ENCODE measurements at places on chromosomes 7 and 10.

DNA sequence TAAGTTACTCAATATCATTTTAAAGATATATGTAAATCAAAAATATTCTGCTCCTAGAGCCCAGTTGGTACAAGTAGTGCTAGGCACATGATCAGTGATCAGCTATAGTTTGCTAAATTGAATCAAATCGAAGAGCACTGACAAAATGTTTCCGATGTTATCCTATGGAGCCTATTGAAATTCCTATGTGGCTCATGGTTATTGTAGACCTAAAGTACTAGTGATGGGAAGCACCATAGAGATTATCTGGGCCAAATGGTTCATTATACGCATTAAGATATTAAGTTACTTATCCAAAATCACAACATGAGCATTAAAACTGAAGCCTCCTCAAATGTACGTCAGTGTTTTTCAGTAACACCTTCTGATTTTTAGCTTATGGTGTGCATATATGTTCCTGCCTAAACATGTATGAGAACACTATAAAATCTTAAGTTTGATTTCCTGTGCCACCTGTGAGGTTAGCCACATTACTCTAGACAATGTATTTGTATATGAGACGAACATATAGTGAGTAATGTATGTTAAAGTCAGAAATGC is 103.2 kb downstream of the IQUB start:
- ATAC-seq: no peak

- no peak for ATAC-seq
These were observed 182.6 kb downstream of the COBL start for GRCh38 chr7:51134013-51134441.

GRCh38 chr7:30366606-30367005 is 82.2 kb downstream of the ZNRF2 start:
- no peak for ATAC-seq

- no peak for ATAC-seq
These were observed 1.8 kb downstream of the SEMA3C start for GRCh38 chr7:80916770-80917741.

GRCh38 chr7:2242541-2243429 is 759 bp downstream of the NUDT1 start:
- peak; percentile 50 for ATAC-seq

DNA sequence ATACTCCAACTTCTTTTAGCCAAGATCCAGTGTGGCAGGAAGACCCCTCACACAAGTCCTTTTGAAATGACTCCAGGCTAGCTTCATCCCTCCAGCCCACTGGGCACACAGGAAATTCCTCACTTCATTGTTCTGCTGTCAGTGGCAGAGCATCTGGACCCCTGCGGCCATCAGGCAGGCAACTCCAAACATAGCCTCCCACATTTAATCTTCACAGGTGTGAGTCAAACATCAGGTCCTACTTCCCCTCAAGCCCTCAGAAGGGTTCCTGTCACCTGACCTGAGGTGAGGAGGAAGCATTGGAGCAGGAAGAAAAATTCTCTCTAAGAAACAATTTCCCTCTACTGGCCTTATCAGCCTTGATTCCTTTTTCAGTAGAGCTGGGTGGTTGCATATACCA is 51.1 kb upstream of the C1GALT1 start:
- no peak for ATAC-seq

DNA sequence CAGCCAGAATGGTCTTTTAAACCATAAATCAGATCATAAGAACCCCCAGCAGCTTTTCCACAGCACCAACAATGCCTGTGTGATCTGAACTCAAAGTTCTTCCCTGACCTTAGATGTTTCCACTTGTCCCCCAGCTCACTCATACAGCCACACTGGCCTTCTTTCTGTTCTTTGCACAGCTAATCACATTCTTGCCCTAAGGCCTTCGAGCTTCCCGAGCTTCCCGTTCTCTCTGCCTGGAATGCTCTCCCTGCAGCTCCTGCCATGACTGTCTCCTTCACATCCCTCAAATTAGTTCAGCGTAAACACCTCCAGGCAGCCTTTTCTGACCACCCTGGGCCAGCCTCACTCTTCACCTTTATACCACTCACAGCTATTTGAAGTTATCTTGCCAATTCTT is 166.8 kb upstream of the NFE2L3 start:
- no peak for ATAC-seq

- peak; percentile 13 for ATAC-seq
These were observed 221.0 kb upstream of the KLF14 start for GRCh38 chr7:130954918-130955564.

GRCh38 chr10:120314442-120314841 is 142.6 kb upstream of the PLPP4 start:
- ATAC-seq: no peak

DNA sequence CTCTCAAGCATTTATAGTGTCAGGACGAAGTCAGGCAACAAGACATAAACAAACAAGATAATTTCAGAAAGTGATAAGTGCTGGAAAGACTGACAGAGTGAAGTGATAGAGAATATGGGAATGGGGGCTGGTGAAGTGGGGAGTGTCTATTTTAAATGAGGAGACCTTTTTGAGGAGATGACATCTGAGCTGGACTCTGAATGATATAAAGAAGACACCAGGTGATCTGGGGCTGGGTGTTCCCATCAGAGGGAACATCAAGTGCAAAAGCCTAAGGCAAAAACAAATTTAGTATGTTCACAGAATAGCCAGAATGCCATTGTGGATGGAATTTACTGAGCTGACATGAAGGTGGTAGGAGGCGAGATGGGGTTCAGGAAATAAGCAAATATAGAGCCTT is 83.4 kb downstream of the PPP1R3A start:
- no peak for ATAC-seq

GRCh38 chr7:99693427-99694200 is 13.8 kb upstream of the CYP3A5 start:
- ATAC-seq: no peak

- ATAC-seq: no peak
These were observed 114.7 kb upstream of the ANKRD30A start for GRCh38 chr10:37010741-37011140.

DNA sequence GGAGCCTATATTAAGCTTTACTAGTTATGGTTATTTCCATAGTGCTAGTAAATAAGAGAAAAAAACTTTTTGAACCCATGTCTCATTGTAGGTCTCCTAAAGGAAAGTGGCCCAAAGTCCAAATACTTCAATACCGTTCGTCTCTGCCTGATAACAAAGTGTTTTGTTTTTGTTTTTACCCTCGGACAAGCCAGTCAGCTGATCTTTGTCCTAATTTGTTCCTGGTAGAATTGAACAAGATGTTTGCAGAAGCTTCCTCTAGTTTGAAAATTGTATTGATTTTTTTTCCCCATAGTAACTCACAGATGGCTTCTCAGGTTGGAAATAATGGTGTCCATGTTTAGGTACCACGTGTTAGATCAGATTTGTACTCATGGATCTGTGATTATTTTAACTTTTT is 335.8 kb upstream of the KAT6B start:
- ATAC-seq: no peak

DNA sequence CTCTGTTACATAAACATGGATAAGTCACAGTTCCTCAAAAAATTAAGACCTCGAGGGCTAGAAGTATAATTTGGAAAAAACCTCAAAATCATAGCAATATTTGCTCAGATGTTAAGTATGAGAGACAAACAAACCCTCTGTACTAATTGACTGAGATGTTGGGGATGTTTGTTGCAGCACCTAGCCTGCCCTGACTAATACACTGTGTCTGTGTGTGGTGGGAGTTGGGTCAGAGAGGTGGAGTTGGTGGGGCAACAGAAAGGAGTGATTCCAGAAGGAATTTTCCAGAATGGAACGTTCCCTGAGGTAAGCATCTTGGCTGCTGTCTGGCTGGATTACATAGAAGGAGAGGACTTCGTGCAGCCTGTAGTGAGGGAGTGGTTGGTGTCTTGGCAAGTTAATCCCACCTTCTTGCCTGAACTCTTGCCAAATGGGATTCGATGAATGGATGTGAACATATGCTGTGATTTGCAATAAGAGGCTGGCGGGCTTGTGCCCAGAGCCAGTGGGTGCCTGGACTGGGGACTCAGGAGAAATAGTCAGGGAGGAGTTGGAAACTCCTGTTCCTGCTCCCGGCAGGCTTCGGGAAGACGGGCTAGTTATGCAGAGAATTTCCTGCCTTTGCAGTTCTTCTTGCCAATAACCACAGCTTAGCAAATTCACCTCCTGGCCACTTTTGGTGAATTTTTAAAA is 9.3 kb upstream of the FAM180A start:
- ATAC-seq: no peak

DNA sequence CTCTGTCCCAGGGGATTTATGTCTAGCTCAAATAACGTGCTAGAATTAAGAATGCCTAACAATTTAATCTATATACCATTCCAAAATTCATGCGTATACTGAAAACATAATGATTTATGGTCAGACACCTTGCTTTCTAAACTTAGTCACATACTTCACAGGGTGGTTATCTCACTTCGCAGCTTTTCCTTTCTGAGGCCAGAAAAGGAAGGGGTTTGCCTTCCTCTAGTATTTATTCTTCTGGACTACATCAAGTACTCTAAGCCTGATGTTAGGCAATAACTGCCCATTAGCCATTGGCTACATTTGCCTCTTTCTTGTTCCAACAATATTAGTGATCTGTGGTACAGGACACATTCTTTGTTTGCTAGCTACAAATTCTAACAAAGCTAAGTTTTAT is 72.6 kb upstream of the FHIP2A start:
- no peak for ATAC-seq

GRCh38 chr7:145779140-145779539 is 337.5 kb upstream of the CNTNAP2 start:
- ATAC-seq: no peak

GRCh38 chr10:93854975-93855374 is 38.8 kb upstream of the SLC35G1 start:
- ATAC-seq: no peak

GRCh38 chr10:97574374-97575126 is 2.0 kb downstream of the ANKRD2 start:
- no peak for ATAC-seq

DNA sequence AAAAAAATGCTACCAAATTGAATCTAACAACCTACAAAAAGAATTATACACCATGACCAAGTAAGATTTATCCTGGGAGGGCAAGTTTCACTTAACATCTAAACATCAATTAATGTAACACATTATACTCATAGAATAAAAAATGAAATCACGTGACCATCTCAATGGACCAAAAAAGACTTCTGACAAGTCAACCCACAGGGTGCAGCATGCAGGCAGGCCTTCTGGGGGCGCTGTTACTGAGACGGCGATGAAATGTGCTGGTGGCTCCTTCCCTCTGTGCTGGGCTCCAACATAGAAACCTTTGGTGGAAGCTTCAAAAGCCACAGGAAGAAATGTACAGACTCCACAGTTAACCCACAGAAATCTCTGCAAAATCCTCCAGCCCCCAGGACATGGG is 103.1 kb downstream of the INHBA start:
- no peak for ATAC-seq

DNA sequence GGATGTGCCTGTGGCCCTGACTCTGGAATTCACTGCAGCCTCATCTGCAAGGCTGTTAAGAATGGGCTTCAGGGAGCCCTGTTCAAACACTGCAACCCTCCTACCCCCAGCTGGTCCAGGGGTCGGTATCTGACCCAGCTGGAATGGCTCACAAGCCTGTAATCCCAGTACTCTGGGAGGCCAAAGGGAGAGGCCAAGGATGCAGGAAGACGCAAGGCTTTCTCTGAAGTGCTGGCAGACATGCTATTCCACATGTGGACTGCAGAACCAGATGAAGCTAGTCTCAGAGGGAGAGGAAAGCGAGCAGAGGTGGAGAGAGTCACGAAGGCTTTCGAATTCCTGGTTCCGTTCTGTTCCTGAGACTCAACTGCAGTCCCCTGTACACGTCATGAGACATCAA is 45.0 kb downstream of the ESYT2 start:
- ATAC-seq: no peak

DNA sequence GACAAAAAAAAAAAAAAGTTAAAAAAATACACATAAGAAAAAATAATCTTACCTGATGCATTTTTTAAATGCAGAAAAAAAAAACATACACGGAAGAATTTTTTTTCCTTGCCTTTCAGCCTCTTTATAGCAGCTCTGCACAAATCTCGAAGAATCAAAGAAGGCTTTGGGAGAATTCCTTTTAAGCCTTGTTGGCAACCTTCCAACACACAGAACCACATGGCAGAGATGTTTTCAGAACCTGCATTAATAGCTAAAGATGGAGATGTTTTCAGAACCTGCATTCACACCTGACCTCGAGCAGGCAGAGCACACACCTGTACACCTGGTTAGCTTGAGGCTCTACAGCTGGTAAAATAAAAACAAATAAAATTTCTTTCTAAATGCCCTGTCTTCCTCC is 65.6 kb downstream of the DOCK4 start:
- ATAC-seq: no peak

- no peak for ATAC-seq
These were observed 33.7 kb downstream of the RBM28 start for GRCh38 chr7:128309976-128310375.

DNA sequence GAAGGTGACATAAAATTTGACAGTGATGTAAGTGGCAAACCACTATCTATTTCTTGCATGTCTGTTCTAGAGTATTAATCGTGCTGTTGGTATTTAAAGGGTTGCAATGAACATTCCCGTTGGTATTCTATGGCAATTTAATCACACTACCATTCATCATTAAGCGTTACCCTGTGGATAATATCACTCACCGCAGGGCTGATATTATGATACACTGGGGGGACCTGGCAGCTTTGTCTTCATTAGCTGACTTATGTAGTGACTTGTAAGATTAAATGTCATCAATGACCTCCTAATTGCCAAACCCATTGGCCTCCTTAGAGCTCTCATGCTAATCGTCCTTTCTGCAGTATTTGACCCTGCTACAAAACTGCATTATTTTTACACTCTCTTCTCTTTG is 624.5 kb upstream of the VSTM2A start:
- ATAC-seq: no peak

DNA sequence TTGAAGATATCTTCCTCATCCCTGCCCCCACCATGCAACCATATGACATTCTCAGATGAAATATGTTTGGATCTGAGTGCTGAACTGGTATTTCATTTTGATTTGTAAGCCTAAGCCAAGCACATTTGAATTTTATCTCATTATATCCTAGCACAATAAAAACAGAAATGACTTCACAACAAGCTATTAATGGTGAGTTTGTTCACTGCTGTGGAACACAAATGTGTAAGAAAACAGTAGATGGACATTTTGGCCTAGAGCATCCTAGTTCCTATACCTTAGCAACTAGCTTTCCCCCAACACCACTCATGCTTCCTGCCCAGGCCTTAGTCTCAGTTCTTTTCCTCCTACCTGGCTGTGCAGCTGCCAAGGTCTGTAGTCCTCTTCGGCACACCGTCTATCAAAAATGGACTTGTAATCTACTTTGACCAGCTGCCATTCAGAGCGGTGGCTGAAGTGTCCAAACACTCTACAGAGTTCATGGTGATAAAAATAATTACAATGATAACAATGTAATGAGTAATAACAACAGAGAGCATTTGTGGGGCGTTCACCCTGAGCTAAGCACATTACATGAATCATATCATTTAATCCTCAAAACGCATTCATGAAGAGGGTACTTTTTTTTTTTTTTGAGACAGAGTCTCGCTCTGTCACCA is 491.9 kb downstream of the SORCS1 start:
- no peak for ATAC-seq

- no peak for ATAC-seq
These were observed 9.6 kb upstream of the ZNF783 start for GRCh38 chr7:149252378-149252777.

GRCh38 chr10:74207691-74208480 is 56.9 kb downstream of the ADK start:
- ATAC-seq: no peak

- ATAC-seq: no peak
These were observed 87.1 kb upstream of the TMEM106B start for GRCh38 chr7:12124028-12124427.
